ENCODE measurements at places on chromosomes 16 and 17. TPM values are rescaled to one million over a fixed set of nuclear protein-coding genes. Genes with fewer than 3 reads are reported as not detected.

ACSM5 gene
- not detected for total RNA-seq

CCT6B gene
- 1.5 TPM for total RNA-seq

HOXB6 gene
- 6.2 TPM for total RNA-seq

TMC8 gene
- total RNA-seq = 0.35 TPM

ERN1 gene
- total RNA-seq = 3.5 TPM

GJD3 gene
- total RNA-seq = 0.31 TPM

Measured in A549 treated with CORT108297 at 1 μM for 4 hours (cell line).